ENCODE measurements at places on chromosomes 13 and 19.

DNA sequence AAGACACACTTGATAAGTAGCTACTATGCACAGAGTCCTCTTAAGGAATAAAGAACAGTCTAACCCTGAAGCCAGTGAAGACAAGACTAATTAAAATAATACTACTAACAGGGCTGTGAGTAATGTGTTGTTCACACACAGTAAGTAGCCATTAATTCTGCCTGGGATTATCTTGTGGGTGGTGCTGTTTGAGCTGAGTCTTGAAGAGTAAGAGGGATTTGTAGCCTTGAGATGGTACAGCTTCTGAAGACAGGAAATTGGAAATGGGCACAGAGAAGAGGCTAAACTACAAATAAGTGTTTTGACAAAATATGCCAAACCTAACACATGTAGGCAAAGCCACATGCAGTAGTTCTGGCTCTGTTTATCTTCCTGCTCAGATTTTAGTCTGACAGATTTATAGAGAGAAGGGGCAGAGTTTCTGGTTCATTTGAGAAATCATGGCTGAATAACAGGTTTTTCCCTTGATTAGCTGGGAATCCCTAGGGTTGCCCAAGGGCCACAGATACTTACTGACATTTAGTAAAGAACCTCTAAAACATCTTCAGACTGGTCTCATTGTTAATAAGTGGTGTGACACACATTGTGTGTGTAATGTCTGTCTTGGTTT lies 38.0 kb downstream of the ITGBL1 start:
- no peak for DNase-seq

DNA sequence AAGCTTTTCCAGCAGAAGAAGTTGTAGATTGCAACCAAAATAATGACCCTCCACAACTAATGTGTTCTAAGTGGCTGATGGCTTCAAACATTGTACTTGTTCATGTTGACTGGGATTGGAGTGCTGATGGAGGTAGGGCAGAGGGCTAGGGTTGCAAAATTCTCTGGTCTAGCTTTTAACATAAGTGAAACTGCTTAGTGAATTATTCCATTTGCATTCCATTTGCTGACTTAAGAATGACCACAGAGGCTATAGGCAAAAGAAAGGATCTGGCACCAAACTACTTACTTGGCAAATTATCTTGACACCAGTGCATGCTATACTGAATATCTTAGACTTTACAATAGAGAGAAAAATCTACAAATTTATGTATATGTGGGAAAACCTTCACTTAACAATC lies 287.0 kb downstream of the FGF9 start:
- DNase-seq = no peak

DNA sequence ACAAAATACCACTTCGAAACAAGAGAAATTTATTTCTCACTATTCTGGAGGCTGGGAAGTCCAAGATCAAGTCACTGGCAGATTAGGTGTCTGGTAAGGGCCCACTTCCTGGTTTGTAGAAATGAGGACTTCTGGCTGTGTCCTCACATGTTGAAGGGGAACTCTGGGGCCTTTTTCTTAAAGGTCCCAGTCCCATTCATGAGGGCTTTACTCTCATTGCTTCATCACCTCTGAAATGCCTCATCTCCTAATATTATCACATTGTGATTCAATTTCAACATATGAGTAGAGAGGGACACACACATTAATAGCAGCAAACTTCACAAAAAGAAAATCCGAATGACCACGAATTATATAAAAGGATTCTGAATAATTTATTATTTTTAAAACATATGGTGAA lies 21.6 kb upstream of the SIGLEC14 start:
- no peak for DNase-seq

GRCh38 chr19:14494910-14495671 lies 836 bp downstream of the GIPC1 start:
- no peak for DNase-seq

- no peak for DNase-seq
These were observed 16.5 kb upstream of the NDUFS7 start for GRCh38 chr19:1366899-1367870.

DNA sequence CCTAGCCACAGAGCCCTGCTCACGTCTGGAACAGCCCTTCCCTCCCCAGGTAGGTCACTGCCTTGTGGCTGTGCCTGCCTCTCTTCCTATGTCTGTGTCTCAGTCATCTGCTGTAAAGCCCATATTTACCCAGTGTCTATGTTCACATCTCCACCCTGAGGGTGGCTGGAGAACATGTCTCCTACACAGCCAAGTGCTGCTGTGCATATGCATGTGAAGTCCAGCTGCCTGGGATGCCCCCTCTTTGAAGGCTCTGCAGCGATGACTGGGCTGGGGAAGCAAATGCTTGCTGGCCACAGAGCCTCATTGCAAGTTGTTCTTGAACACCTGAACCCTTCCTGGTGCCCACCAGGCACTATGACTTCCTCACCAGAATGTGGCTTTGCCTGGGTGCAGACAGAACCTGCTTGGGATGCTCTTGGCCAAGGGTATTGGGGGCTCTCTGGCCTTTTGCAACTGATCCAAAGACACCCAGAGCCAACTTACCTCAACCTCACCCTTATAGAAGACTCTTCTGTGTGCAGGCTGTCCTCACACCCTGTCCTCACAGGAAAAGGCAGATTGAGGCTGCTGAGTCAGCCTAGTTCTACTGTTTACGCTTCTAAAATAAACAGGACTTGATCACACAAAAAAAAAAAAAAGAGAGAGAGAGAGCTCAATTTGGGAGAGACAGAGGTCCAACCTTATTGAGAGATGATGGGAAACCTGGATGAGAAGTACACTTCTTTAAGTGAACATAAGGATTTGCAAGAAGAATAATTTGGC lies 26.5 kb downstream of the MRPL57 start:
- no peak for DNase-seq

DNA sequence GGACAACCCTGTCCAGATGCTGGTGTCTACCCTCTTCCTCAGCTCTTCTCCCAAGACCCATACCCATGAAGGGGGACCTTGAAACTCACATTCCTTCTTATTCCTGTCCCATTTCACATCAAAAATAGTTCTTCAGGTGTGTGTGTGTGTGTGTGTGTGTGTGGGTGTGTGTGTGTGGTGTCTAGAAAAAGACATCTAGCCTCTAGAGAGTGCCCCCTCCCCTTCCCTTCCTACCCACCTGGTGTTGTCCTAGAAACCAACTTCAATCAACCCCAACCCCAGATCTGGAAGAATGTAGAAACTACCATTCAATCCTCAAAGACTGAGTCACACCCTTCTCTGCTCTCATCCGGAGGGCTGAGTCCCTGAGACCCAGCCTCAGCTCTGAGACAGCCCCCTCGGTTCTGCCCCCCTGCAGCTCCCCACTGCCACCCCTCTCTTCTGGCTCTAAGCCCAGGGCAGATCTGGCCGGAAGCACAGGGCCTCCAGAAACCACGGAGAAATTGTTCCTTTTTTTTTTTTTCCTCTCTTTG lies 3.5 kb downstream of the KCNN4 start:
- no peak for DNase-seq

- DNase-seq = no peak
These were observed 153.5 kb downstream of the KCNRG start for GRCh38 chr13:50168786-50169185.

Data from cortex of kidney (tissue), 1 donor.